Naive thymus-derived CD4-positive, alpha-beta T cell (primary cell): ENCODE measurements at places on chromosomes 7 and 10. TPM values are rescaled to one million over a fixed set of nuclear protein-coding genes. Genes with fewer than 3 reads are reported as not detected.

DNA sequence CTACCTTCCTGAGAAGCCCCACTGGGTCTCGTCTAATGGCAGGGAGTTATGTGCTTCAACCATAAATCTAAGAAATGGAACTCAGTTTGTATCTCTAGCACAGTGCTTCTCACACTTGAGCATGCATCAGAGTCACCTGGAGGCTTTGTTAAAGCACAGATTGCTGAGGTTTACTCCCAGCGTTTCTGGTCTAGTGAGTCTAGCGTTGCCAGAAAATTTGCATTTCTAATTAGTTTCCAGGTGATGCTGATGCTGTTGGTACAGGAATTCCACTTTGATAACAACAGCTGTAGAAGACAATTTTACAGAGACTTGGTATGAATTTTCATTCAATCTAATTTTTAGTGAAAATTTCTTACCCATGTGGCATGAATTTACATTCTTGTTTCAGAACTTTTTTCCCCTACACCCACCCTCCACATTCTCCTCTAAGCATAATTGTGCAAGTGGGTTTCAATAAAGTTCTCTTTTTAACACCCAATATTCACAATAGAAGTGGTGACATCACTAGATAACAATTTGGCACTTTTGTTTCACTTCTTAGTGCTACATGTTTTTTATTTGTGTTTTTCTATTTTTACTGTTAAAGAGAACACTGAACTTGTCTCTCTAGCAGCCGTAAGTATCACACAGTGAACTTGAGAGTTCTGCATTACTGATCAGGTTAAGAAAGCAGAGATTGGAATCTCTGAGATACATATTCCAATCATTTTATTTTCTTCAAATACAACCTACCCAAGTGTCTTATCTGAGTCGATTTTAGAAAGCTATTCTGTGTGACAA, 48.4 kb upstream of the BET1 start:
- no peak overlapping the region for H3K27ac ChIP-seq
- H3K27me3 ChIP-seq = no peaks in the 10 kb centered on the region
- no peak for DNase-seq
- no peaks in the 10 kb centered on the region for H3K36me3 ChIP-seq

DNA sequence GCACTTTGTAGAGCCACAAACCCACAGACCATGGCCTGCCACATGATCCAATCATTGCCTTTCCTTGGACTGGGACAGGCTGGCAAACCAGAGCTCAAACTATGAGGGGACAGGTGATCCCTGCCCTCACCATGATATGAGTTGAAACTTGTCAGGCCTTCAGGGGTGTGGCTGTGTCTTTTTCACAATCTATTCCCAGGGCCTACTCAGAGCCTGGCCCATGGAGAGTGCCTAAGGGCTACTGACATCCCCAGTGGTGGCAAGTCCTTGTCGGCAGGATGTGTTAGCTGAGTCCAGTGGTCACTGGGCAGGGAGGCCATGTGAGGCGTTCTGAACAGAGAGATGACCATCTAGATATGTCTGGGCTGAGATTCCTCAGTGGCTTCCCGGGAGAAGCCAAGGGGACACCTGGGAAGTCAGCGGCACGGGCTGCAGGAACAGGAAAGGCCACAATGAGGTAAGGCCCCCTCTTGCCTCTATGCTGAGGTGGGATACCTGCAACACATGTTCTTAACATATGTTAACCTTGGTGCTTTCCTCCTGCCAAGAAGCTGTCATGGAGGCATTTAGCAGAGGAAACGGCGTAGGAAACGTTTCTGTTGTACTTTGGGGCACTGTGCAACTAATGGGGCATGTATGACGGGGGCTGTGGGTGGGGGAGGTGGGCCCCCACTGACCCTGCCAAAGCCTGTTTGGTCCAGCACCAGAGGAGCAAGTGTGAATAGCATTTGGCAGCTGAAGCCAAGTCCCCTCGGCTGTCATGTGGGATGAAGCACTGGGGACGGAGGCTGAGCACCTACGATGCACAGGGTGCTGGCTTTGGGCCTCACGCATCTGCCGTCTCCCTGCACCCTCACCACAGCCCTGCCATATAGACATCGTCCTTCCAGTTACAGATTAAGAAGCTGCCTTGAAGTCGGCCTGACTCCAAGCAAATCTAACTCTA, 384.0 kb downstream of the RPS24 start:
- no peaks in the 10 kb centered on the region for H3K36me3 ChIP-seq
- DNase-seq = no peak
- no peak overlapping the region for H3K4me3 ChIP-seq
- H3K4me1 ChIP-seq = no peaks in the 10 kb centered on the region
- H3K27ac ChIP-seq = no peak overlapping the region
- H3K27me3 ChIP-seq = no peaks in the 10 kb centered on the region

GRCh38 chr10:102452672-102453340, 1.5 kb upstream of the C10orf95 start:
- no peak overlapping the region for H3K4me3 ChIP-seq
- H3K36me3 ChIP-seq = no peaks in the 10 kb centered on the region
- no peak for DNase-seq
- no peak overlapping the region for H3K27ac ChIP-seq
- H3K27me3 ChIP-seq = no peaks in the 10 kb centered on the region

DNA sequence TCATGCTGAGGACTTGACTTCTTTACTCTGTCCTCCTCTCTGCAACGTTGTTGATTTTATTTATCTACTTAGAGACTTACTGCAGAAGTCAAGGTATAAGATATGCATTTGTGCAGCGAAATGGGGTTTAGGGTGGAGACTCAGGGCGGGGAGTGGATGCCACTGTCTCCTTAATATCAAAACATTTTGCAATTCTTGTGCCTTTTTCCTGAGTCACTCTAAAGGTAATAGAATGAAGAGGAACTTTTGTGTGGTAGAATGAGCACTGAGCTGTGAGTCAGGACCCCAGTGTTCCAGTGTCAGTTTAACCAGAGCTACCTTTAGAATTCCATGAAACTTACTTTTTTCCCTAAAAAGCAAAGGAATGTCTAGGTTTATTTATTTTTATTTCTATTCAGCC, 78.2 kb downstream of the VTI1A start:
- no peaks in the 10 kb centered on the region for H3K4me1 ChIP-seq
- no peaks in the 10 kb centered on the region for H3K36me3 ChIP-seq
- H3K27me3 ChIP-seq = no peaks in the 10 kb centered on the region
- no peak overlapping the region for H3K27ac ChIP-seq
- H3K4me3 ChIP-seq = no peak overlapping the region
- no peak for DNase-seq

- no peak for DNase-seq
- H3K4me1 ChIP-seq = no peaks in the 10 kb centered on the region
- H3K27me3 ChIP-seq = no peaks in the 10 kb centered on the region
Measured at GRCh38 chr7:16509829-16510228, 16.8 kb upstream of the LRRC72 start.

GRCh38 chr7:5423306-5423975, at the start of gene TNRC18:
TNRC18 (minus strand) TSS chr7:5423834; CDS start chr7:5421246, 2,588 bp downstream.
- no peak within 1 kb of the TSS for H3K27ac ChIP-seq
- peaks cover 63% of the 10 kb centered on the region for H3K27me3 ChIP-seq
- no peaks in the 10 kb centered on the region for H3K36me3 ChIP-seq
- peaks cover 66% of the 10 kb centered on the region for H3K4me1 ChIP-seq
- no peak for DNase-seq

DNA sequence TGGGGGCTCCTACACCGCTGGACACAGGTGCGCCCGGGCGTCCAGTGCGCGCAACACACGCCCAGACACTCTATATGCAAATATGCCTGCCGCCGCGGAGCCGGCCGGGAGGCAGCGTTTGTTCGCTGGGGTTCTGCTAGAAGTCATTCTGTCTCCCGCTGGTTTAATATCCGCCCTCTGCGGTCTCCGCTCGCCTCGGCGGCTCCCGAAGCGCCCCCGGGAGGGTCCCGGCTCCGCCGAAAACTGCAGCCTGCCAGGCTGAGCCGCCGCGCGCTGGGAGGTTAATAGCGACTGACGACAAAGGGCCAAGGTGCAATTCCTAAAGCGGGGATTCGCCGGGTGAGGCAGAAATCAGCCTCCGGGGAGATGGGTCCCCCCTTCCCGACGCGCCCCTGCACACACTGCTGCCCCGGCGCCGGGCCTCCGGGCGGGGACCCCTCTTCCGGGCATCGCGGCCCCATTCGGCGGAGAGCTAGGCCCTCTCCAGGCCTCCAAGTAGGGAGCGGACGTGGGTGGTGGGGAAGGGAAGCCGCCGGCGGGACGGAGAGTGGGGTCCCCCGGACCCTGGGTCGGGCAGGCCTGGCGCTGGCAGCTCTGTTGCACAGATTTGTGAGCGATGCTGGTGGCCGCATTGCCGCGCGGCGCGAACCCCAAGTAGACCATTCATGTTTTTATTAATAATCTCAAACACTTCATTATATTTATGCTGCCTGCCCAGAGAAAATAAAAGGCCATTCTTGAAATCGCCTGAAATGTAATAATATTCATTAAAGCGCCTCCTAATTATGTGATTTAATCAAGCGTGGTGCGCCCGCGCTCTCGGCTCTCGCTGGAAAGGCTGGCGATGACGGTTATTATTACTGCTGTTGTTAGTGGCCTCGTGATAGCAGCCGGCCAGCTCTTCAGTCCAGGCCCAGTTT, 9.1 kb downstream of the EN2 start:
- no peak overlapping the region for H3K4me3 ChIP-seq
- no peak overlapping the region for H3K27ac ChIP-seq
- H3K4me1 ChIP-seq = no peaks in the 10 kb centered on the region
- DNase-seq = no peak
- H3K36me3 ChIP-seq = no peaks in the 10 kb centered on the region

DNA sequence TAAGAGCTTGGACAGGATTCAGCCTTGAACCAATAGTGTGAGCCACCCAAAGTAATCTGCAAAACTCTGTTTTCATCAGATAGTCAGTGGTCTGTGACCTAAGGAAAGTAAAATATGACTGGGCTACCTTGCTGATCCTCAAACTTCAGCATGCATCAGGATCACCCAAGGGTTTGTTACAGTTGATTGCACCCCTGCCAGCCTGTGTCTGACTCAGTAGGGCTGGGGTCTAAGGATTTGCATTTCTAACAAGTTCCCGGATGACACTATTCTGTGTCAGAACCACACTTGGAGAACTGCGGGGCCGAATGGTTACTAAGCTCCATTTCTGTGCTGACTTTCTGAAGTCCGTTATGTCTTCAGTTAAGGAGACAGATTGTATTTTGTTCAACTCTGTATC, 40.6 kb upstream of the TSPAN13 start:
- no peaks in the 10 kb centered on the region for H3K36me3 ChIP-seq
- no peak overlapping the region for H3K27ac ChIP-seq
- no peaks in the 10 kb centered on the region for H3K4me1 ChIP-seq
- DNase-seq = no peak
- H3K27me3 ChIP-seq = no peaks in the 10 kb centered on the region

DNA sequence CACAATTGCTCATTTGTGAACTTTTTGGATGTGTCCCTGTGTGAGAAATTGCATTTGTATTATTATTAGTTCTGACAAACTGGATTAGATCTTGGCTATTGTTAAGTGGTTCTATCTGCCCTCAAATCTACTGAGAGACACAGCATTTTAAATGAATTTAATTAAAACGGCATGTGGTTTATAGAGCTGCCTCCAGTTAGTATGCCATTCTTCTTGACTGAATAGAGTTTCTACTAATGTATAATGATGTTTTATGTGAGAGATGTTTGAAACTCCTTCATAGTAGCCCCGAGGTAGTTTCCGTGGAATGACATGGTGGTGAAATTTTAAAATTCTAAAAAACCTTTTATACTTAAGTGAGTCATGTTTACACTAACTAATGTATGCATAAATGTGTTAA, 110.9 kb downstream of the DYNC1I1 start:
- no peaks in the 10 kb centered on the region for H3K36me3 ChIP-seq
- DNase-seq = no peak
- no peaks in the 10 kb centered on the region for H3K27me3 ChIP-seq
- H3K4me3 ChIP-seq = no peak overlapping the region

DNA sequence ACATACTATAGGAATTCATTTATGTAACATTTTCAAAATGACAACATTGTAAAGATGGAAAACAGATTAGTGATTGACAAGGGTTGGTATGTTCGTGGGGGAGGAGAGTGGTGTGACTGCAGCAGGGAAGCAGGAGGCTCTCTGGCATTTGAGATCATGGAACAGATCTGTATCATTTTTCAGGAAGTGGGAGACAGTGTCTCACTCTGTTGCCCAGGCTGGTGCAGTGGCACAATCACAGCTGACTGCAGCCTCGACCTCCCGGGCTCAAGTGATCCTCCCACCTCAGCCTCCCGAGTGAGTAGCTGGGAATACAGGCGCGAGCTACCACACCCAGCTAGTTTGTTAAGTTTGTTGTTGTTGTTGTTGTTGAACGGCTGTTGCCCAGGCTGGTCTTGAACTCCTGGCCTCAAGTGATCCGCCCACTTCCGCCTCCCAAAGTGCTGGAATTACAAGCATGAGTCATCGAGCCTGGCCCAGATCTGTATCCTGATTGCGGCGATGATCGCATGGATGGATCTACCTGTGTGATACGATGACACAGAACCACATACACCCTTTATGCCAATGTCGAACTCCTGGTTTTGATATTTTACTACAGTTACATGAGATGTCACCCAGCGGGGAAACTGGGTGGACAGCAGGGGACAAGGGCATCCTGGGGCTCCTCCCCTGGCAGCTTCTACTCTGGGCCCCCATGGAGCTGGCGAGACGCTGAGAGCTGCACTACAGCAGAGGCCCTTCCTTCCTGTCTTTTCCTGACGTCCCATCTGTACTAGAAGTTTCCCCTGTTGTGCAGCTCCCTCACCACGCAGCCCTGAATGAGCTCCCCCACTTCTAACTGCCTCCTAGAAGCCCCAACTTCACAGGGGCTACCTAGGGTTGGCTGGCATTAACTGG, 12.3 kb upstream of the CYTH3 start:
- no peak for DNase-seq
- H3K4me3 ChIP-seq = no peak overlapping the region
- H3K4me1 ChIP-seq = no peaks in the 10 kb centered on the region
- H3K27ac ChIP-seq = no peak overlapping the region

DNA sequence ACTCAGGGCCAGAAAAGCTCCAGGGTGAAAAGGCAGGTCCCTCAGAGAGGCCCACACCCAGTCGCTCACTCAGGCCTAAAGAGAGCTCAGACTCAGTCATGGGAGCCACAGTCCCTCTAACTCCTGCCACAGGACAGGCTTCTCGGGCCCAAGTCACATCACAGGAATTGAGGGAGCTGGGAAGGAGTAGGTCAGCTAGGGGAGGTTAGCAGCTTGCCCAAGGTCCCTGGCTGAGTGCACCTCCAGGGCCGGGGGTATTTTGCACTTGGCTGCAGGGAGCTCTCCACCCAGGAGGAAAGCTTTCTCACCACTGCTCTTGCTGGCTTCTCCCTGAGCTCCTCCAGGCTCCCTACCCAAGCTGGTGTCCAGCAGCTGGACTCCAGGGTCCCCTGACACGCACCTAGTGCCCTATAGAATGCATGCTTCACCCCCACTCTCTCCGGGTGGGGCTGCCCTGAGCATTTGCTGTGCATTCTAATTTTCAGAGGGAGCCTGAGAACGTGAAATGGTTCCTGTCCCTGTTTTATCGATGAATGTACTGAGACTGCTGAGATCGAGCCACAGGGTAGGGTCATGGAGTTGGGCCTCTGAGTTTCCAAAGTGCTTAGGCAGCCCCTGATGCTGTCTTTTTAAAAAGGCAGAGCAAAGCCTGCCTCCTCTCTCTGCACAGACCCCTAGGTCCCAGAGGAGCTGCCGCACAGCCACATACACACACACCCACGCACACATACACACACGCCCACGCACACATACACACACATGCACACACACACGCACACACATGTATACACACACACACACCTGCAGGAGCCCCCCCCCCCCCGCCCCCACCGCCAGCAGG, 37.9 kb upstream of the RET start:
- H3K4me3 ChIP-seq = no peak overlapping the region
- no peak for DNase-seq
- no peak overlapping the region for H3K27ac ChIP-seq
- no peaks in the 10 kb centered on the region for H3K27me3 ChIP-seq
- H3K4me1 ChIP-seq = no peaks in the 10 kb centered on the region

The ABHD11 gene
- total RNA-seq = 12.3 and 14.2 TPM in 2 replicates

The CYP3A4 gene
- total RNA-seq = not detected

The SPDYE3 gene
- total RNA-seq = not detected

The SORCS1 gene
- not detected for total RNA-seq
